ENCODE measurements at places on chromosomes 7 and 10. TPM values are rescaled to one million over a fixed set of nuclear protein-coding genes. Genes with fewer than 3 reads are reported as not detected.

STOX1 gene
- total RNA-seq: 0.68 TPM

- no peak for DNase-seq
Observed at GRCh38 chr10:63976538-63976937, 455.3 kb downstream of the REEP3 start.

- peak; percentile 64 for DNase-seq
Observed at GRCh38 chr10:73886085-73886529, 11.8 kb upstream of the CAMK2G start.

GRCh38 chr7:63008366-63008765, 990.3 kb upstream of the ZNF722 start:
- DNase-seq: no peak

PKD1L1 gene
- total RNA-seq: not detected

- no peak for DNase-seq
Observed at GRCh38 chr7:73909051-73909941, 48.3 kb downstream of the TMEM270 start.

- no peak for DNase-seq
Observed at GRCh38 chr10:82266438-82266837, 391.4 kb downstream of the NRG3 start.

GRCh38 chr7:154804449-154804848, 198.5 kb downstream of the PAXIP1 start:
- no peak for DNase-seq

DNA sequence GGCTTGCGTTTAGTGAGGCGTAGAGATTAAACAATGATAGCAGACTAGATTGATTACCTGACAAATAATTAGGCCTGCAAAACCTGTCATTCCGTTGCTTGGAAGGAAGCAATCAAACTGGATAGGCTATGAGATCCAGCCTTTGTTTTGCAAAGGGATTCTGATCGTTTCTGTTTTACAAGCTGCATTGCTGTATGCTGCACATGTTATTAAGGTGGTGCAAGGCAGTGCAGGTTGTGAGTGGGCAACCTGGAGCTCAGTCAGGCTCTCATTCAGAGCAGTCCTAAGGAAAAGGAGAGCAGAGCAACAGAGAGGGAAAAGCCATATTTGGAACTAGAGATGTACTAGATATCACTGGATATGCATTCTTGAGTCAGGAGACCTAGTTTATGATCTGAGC, 6.9 kb upstream of the NOBOX start:
- DNase-seq: no peak

SLK gene
- total RNA-seq: 16.6 TPM

DNA sequence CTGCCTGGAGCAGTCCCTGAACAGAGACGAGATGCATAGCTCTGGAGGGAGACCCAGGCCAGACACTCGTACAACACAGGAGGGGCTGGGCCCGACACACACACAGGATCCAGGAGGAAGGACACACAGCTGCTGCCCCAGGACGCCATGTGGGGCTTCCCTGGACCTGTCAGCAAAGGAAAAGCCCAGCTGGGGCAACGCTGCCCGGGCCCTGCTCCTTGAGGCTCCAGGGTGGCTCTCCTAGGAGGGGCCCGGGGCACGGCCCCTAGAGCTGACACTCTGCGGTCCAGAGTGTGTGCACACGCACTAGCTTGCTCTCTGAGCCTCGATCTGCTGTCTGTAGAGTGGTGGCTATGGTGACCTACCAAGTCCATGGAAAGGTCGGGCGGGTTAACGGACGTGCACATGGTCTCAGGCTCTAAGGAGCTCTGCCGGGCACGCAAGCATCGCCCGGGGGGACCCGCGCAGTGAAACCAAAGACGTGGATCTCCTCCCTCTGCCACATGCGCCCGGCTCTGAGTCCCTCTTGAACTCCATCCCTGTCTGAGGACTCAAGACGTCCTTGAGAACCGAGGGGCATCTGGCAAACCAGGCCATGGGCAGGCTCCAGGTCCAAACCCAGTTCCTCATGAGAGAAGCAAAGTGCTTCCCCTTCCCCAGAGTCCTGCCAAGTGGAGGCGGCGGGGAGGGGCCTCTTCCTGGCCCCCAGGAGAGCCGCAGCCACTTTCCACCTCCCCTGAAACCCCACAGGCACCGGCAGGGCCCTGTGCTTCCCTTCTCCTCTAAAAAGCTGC, 279.0 kb downstream of the ELFN1 start:
- DNase-seq: no peak

- DNase-seq: no peak
Observed at GRCh38 chr7:27262121-27262520, 19.5 kb downstream of the EVX1 start.

CRHR2 gene
- total RNA-seq: not detected

DNA sequence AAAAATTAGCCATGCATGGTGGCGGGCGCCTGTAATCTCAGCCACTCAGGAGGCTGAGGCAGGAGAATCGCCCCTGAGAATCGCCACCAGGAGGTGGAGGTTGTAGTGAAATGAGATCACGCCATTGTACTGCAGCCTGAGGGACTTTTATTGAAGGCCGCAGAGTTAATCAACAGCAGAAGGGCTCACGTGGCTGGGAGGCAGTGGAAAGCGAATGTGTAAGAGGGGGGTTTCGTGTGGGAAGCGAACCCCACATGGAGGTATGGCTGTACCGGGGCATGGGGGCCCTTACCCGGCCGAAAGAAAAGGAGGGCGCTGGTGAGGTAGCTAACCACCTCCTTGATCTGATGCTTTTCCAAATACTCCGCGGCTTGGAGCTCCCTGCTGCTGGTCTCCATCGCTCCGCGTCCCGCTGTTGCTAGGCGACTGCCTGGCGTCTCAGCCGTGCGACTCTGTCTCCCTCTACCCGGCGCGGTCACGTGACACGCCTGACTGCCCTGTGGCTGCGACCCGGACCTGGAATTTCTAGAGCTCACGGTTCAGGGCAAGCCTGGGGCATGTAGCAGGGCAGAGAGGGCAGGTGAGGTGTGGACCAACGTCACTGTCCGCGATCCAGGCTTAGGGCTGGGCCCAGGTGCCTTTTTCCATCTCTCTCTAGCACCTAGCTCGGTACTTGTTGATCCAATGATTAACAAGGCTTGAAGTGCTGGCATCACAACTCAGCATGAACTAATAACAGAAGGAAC, at the start of gene EFCAB10:
EFCAB10 (minus strand) TSS at position 428 of the 746 bp plus-strand sequence; CDS start at position 398, 30 bp downstream.
- peak; percentile 94 for DNase-seq

DNA sequence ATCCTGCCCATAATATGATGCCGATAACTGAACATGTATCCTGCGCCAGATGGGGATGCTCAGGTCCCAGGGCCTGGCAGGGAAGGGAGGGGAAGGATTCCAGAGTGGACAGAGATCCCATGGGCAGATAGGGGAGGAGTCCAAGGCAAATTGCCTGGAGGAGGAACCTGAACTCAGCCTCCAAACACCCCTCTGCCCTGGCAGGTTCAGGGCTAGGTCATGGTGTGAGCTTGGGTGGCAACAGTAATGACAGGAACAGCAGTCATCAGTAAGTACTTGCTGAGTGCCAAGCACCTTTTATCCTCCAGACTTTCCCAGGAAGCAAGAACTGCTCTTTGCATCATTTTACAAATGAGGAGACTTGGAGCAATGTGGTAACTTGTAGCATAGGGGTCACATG, 3.8 kb upstream of the PALD1 start:
- DNase-seq: peak; percentile 28

GRCh38 chr7:87139514-87139913, 12.7 kb upstream of the DMTF1 start:
- no peak for DNase-seq

DNA sequence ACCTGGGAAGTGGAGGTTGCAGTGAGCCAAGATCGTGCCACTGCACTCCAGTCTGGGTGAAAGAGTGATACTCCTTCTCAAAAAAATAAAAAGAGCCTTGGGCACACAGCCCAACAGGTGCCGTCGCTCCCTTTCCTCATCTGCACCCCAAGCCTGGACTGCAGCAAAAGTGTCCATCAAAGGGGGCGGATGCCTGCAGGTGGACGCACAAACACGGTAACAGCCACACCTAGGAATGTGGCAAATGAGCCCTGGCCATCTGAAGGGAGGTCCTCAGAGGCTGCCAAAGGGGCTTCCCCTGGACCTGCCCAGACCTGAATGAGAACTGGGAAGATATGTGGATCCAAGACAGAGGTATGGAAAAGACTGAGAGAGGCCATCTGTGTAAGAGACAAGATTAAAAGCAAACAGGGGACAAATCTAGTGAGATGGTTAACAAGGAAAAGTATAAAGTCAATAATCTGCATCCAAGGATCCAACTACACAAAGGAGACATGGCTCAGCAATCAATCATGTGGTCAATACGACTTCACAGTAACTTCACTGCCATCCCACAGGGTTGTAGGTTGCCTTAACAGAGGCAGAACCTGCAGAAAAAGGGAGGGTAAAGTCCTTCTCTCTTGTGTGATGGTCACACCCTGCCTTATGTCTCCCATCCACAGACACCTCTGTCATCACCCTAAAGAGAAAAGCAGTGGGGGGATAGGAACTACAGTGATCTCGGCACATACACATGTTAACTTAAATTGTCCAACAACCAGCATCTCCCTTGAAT, 25.4 kb downstream of the DRGX start:
- no peak for DNase-seq

DNA sequence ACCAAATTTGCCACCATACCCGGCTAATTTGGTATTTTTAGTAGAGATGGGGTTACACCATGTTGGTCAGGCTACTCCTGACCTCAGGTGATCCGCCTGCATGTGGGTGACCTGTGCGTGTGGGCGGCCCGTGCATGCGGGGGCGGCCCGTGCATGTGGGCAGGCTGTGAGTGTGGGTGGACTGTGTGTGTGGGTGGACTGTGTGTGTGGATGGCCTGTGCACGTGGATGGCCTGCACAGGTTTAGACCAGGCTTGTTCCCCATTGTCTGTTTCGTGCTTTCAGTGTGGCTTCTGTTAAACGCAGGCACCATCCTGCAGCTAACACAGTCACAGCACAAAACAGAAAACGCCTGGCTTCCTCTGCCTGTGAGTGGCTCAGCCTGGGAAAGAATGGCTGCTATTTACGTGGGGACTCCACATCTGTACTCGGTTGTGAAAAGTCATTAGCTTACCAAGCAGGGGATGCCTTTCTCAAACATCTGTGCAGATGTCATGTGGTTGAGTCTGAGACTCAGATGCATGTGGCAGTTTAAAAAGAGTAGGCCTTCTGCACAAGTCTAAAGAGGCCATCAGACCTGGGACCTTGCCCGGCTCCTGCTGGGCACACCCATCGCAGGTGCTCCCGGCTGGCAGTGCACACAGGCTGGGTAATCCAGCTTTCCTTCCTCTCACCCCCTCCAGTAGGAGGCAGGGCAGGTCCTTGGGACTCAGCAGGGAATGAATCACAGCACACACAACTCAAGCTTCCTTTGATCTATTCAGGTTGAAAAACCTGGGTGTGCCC, 91.6 kb downstream of the COBL start:
- DNase-seq: no peak

SGMS1 gene
- 52.0 TPM for total RNA-seq

DNA sequence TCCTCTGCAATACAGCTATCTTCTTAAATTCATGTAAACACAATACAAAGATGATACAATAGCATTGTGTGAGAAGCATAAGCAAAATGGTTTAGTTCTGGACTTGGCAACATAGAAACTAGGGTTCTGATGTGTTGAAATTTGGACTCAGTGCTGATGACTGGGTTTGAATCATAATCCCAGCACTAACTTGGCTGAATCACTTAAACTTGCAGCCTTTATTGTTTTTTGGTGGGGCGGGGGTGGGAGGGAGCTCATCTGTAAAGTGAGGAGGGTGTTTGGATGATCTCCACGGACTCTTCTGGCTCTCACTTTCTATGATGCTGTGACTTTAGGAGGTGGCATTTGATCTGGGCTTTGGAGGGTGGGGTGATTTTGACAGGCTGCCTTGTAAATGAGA, 158.2 kb downstream of the WNT2 start:
- DNase-seq: no peak

ACHE gene
- not detected for total RNA-seq

NME8 gene
- total RNA-seq: not detected

GRCh38 chr10:54869022-54869421, 68.0 kb upstream of the PCDH15 start:
- no peak for DNase-seq

SCIN gene
- 18.8 TPM for total RNA-seq

Measured in Caki2 (cell line).